ENCODE measurements at places on chromosomes 6 and 20.
A peak's percentile ranks its signal among the peaks of the same experiment; 100 is the strongest.

DNA sequence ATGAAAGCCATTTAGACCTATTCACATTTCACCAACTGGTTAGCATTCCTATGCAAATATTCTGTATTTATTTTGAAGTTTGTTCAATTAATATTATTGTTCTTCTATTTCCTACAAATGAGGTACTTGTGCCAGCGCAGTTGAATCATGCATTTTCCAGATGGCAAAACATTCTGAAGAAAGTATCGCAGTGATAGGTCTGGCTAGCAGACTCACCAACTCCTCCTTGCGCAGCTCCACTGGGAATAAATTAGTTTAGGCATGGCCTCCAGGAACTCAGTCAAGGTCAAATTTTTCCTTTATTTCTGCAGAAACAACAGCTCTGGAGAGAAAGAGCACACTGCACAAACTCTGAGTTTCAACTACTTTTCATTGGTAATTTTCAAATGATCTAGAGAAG, 437.7 kb downstream of the COL12A1 start:
- DNase-seq: no peak

DNA sequence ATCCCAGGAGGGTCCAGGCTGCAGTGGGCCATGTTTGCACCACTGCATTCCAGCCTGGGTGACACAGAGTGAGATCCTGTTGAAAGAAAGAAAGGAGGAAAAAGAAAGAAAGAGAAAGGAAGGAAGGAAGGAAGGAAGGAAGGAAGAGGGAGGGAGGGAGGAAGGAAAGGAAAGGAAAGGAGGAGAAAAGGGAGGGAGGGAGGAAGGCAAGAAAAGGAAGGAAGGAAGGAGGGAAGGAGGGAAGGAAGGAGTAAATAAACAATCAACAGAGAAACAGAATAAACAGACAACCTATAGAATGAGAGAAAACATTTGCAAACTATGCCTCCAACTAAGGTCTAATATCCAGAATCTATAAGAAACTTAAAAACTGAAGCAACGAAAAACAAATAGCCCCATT, 11.6 kb upstream of the PHACTR1 start:
- DNase-seq: no peak

- DNase-seq: no peak
Measured at GRCh38 chr20:58909585-58909984, 57.1 kb downstream of the GNAS start.

GRCh38 chr20:58141971-58142842, 86.2 kb downstream of the ANKRD60 start:
- no peak for DNase-seq

- no peak for DNase-seq
Measured at GRCh38 chr20:19851861-19852260, 93.8 kb downstream of the RIN2 start.

DNA sequence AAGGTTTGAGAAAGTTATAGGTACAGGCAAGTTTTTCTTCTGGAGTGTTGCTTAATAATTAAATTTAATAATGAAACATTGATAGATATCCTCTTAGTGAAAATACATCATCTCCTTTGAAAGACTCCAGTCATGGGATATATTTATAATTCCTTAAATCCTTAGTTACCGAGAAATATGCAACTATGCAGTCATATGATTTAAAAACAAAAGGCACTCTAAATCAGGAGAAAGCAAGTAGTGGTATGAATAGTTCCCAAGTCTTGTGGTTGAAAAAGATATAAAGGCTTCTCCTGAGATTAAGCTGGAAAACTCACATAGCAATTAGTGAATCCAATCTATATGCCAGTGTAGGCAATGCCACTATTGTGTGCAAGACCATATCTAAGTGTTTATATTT, 475.4 kb downstream of the EYS start:
- no peak for DNase-seq

DNA sequence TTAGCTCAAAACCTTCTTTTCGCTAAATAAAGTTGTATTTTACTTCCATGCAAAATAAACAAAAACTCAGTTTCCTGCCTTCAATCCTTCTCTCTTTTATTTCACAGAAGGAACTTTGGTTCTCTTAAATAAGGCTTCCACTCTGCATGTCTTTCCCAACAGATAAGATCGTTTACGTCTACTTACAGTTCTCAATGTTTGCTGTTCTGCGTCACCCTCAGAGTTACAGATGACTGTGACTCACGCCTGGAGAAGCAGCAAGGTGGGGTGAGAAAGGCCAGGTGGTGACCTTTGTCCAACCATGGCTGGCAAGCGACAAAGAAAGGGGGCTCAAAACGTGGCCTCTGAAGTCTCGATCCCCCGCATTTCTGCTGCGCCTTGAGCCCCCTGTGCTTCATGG, 51.4 kb upstream of the RPS6KA2 start:
- DNase-seq: no peak

- peak; percentile 55 for DNase-seq
Measured at GRCh38 chr20:20213526-20214121, 154.3 kb upstream of the INSM1 start.

- DNase-seq: no peak
Measured at GRCh38 chr6:23180504-23181293, 611.3 kb downstream of the HDGFL1 start.

GRCh38 chr6:8825726-8826125, 390.4 kb upstream of the SLC35B3 start:
- DNase-seq: no peak

GRCh38 chr20:41142919-41143318, 5.6 kb downstream of the PLCG1 start:
- DNase-seq: no peak

DNA sequence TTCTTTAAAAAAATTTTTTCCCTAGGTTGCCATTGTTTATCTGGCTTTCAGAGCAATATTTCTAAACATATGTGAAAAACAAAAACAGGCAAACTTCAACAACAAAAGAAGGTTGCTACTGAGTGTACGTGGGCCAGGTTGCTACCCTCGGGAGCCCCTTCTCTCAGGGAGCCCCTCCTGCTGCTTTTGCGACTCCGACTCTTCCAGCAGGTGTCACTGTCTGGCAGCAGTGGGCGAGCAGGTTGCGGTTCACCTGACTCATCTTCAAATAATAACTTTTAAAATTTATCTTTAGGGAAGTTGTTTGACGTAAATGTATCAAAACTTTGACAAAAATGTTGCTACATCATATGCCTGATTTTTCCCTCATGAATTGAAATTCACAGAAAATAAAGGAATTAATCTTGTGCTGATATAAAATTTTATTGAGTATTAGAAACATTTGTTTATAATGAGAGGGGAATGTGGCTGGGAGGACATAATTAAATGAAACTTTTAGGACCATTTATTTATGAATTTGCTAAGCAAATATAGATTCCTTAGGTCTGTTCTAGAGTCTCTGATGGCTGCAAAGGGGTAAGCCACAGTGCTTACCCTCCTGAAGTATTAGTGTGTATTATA, 138.8 kb downstream of the HIVEP1 start:
- DNase-seq: peak; percentile 7

DNA sequence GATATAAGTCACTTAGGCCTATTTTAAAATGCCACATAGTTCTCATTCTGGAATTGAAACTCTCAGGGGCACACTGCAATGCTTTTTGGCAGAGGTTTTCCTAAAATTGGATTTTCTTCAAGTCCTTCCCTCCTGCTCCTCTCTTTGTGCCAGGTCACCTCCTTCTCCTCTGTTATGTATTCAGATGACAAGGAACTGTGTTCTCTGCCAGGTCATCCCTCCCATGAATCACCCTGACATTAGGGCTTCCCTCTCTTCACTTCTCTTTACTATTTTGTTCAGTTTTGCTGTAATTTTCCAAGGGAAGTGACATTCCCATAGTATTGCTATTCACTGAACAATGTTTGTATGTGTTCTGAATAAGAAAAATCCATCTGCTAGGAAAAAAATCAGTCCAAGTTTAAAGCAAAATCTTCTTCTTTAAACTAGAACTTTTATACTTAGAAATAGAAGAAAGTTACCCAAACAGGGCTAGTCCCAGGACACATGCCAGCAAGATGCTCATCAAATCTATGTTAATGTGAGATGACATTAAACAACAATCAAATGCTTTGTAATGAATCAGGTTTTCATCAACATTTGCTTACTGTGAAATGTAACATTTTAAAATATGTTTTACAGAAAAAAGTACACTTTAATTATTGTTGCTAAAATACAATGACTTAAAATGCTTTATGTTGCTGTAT, 461.1 kb downstream of the MMUT start:
- DNase-seq: no peak

DNA sequence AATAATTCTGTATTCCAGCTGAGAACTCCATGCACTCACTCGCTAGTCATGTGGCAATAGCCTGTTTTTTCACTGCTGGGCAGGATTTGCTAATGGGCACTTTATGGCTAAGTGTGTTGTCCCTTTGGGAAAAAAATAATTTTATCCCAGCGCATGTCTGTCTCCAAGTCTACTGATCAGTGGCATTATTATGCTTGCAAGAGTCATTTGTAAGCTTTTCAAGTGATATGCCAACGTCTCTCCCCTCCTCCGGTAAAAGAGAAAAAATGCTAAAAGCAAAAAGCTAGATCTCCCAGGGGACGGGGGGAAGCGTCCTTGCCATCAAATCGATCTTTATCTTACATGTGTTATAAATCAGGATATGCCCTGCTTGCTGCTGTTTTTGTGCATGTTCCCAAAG, 407.7 kb downstream of the CDH26 start:
- no peak for DNase-seq

DNA sequence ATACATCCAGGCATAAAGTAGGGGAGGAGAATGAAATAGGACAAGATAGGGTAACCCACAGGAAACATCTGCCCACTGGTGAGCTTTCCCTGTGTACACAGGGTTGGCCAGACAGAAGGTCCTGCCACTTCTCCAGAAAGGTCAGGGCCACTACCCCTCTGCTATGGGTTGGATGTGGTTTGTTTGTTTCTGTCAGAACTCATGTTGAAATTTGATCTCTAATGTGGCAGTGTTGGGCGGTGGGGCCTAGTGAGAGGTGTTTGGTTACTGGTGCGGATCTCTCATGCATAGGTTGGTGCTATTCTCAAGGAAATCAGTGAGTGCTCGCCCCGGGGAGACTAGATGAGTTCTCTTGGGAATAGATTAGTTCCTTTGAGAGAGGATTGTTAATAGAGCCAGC, 15.6 kb upstream of the MAS1 start:
- no peak for DNase-seq

GRCh38 chr6:30841644-30842504, 42.4 kb upstream of the DDR1 start:
- DNase-seq: no peak

- DNase-seq: no peak
Measured at GRCh38 chr20:10463622-10464021, 28.5 kb downstream of the SLX4IP start.

GRCh38 chr20:7031222-7031621, 263.7 kb downstream of the BMP2 start:
- DNase-seq: no peak

DNA sequence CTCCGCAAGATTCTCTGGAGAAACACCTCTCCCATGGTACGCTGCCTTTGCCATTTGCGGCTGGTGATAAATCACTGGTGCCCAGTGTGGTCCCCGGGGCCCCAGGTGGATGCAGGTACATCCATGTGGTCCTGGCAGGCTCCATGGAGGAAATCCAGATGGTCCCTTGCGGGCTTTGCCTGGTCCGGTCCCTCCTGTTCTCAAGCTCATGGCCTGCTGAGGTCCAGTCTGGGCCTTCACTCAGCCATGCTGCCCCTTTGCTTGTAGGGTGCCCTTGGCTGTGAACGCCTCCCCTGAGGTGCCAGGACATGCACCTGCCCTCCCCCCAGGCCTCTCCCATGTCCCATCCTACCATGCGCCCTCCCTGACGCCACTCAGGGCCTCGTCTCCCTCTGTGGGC, 21.2 kb upstream of the DACT2 start:
- DNase-seq: no peak

DNA sequence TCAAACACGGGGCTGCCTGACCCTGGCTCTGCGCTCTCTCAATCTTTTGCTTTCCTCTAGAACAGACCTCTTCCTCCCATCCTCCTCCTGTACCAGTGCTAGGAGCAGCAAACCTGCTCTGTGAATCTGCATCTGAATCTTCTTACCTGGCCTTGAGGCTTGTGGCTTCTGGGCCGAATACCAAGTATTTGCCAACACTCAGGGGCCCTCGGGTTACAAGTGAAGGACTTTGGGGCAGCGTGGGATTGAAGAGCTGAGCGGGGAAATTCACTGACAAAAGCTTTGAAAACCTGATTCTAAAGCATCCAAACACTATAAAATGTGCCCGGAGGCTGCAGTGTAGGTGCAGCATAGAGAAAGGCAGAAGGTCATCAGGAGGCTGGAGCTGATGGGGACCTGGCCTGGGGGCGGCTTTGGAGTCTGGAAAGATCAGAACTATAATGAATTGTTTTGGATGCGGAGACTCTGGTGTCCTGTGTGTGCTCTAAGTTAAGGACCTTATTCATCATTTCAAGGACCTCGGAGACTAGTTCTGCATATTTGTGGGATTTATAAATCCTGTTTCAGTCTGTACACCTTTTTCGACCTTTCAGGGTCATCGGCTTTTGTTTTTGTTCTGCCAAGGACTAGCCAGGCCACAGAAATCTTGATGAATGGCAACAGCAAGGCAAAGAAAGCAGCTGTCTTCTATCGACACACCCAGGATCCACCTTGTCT, 16.4 kb upstream of the IGF2R start:
- DNase-seq: no peak

GRCh38 chr6:110595112-110595511, 118.7 kb upstream of the SLC22A16 start:
- no peak for DNase-seq

- DNase-seq: no peak
Measured at GRCh38 chr6:134295953-134296553, 21.9 kb downstream of the SGK1 start.
